ENCODE measurements at places on chromosomes 1 and 21.

DNA sequence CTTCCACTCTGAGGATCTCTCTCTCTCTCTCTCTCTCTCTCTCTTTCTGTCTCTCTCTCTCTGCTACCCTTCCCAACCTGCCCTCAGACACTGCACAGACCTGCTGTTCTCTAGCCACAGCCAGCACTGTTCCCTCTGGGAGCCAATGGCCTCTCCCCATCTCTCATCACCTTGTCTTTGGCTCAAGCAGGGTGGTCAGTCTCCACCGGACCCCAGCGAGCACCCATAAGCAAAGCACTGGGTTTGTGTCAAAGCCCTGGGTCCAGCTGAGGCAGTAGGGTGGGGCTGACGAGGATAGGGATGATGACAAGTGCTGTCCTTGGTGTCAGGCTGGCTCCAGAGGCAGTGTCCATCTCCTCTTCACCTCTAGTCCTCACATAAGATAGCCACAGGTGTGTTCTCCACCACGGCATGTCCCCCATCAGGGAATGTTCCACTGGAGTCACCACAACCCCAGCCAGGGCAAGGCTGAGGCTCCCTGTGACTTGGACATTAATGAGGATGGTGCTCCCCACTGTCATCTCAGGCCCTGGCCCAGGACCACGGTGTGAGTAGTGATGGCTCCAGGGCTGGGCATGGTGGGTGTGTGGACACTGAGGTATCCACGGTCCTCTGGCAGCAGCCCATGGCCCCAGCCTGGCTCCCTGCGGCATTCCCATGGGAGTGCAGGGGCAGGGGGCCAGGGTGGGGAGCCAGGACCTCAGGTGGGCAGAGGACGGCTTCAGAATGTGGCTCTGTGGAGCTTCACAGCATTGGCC, 8.4 kb upstream of the GOLT1A start:
- DNase-seq, result no peak

DNA sequence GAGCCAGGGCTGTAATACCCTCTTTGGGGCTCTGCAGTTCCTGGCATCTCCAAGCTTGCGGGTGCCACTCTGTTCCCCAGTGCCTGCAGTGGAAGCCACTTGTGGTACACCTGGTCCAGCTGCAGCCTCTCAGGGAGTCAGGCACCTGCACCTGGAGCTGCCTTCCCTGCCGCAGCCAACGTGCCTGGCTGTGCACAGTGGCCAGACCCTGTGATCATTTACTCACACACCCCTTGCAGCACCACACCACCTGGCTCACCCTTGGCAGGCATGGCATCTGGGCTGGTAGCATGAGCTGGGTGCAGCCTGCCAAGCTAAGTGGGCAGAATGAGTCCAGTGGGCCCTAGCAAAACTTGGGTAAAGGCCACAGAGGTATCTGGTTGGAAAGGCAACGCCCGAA, 51.1 kb upstream of the NTPCR start:
- DNase-seq, result peak; percentile 57

GRCh38 chr21:40563900-40564299, 283.1 kb downstream of the DSCAM start:
- DNase-seq, result peak; percentile 83

DNA sequence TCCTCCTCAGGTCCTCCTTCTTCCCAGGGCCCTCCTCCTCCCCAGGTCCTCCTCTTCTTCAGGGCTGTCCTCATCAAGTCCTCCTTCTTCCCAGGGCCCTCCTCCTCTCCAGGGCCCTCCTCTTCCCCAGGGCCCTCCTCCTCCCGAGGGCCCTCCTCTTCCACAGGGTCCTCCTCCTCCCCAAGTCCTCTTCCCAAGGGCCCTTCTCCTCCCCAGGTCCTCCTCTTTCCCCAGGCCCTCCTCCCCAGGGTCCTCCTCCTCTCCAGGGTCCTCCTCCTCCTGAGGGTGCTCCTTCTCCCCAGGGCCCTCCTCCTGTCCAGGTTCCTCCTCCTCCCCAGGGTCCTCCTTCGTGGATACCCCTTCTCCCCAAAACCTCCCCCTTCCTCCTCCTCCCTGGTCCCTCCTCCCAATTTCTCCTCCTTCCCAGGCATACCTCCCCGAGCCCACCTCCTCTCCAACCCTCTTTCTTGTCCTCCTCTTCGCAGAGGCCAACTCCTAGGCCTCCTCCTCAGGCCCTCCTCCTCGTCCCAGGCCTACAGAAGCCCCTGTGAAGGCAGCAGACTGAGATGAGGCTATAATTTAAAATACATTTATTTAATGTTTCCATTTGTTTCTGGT, 29.5 kb downstream of the WNT9A start:
- DNase-seq, result no peak

DNA sequence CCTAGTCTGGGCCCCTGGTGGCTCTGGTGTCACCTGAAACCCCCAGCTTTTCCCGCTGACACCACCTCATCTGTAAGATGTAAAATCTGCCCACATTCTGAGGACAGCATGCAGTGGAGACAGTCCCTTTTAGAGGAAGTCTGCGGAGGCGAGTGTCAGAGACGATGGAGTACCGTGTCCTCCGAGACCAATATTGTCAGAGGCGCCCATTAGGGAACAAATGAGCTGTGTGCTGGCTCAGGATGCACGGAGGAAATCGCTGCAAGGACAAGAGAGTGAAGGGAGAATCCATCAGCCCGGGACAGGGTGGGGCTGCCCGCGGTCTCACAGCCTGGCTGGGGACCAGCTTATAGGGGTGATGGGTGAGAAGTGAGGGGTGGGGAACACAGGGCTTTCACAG, 214.8 kb downstream of the MATN1 start:
- DNase-seq, result no peak

- DNase-seq, result peak; percentile 100
Observed at GRCh38 chr1:52404116-52404974, at the start of the genes ORC1 and PRPF38A. ORC1 (minus strand) TSS chr1:52404423; CDS start chr1:52402223, 2,200 bp downstream. PRPF38A (plus strand) TSS chr1:52404602; CDS start chr1:52404750, 148 bp downstream.

DNA sequence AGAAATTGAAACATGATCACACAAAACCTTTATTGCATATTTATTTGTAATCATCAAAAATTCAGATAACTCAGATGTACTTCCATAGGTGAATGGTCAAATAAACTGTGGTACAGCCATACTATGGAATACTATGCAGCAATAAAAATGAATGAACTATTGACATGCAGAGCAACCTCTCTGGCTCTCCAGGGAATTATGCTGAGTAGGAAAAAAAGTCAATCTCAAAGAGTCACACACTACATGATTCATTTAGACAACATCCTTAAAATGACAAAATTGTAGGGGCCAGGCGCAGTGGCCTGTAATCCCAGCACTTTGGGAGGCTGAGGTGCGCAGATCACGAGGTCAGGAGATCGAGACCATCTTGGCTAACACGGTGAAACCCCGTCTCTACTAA, 104.0 kb downstream of the TPR start:
- DNase-seq, result no peak

GRCh38 chr1:184244962-184245361, 141.9 kb upstream of the C1orf21 start:
- no peak for DNase-seq

DNA sequence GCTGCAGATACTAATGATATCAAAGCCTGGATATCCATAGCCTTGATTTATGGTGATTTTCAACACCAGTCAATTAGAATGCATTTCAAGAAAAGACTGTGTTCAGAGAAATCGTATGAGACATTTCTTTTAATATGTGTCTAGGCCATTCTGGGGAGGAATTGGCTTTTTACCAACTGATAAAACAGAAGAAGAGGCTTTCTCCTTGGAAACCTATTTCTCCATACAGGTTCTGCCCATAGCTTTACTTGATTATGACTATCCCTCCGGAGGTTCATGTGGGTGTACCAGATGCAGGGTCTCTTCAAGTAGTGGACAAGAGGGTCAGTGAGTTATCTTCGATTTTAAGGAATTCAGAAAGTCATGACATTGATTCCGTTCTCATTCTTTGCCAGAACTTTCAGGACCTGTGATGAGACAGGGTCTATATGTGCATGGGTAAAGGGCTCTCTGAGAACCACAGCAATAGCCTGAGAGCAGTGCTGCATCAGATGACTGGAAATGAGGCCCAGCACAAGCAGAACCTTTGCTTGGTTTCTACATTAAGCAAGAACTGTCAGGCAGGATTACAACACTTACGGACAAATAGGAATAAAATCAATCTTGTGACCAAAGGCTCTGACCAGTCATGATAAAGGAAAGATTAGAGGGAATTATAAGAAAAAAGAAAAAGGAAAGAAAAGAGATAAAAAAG, 263.7 kb upstream of the SGIP1 start:
- DNase-seq, result no peak

DNA sequence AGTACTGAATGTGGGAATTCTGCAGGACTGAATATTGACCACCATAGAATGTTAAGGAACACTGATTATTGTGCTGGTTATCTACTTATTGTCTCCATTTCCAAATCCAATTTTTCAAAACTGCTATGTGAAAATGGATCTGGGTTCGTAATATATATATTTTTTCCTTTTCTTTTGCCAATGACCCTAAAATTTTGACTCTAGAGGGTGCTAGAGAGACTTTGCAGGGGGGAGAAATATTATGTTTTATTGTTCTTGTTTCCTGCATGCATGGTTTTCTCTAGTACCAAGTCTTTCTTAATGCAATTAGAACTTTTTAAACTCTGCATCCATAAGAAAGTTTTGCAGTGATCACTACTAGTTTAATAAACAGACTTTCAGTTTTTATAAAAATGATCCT, 1256.9 kb downstream of the BRINP3 start:
- DNase-seq, result peak; percentile 4

GRCh38 chr21:42547001-42547905, 33.6 kb downstream of the SLC37A1 start:
- no peak for DNase-seq

GRCh38 chr1:79373481-79374125, 367.1 kb upstream of the ADGRL4 start:
- no peak for DNase-seq

DNA sequence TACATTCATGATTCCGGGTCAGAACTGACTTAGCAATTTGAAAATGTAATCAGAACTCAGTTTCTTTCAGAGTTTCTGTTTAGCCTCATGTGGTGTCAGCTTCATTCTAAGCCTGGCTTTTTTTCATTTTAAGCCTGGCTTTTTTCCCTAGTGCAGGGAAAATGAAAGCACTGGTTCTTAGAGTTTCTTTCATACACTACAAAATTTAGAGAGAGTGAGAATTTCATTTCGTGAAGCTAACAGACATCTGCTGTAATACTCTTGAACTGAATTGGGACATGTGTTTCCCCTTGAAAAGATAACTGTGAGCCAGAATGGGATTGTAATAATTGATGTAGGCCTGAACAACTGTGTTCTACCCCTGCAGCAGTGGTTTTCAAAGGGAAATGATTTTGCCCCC, 95.3 kb upstream of the KIAA0040 start:
- DNase-seq, result no peak

- no peak for DNase-seq
Observed at GRCh38 chr1:190949939-190950338, 472.3 kb upstream of the BRINP3 start.

- no peak for DNase-seq
Observed at GRCh38 chr1:49356594-49356993, 579.9 kb upstream of the BEND5 start.

- no peak for DNase-seq
Observed at GRCh38 chr1:205922314-205922713, 20.9 kb downstream of the SLC26A9 start.

- DNase-seq, result peak; percentile 45
Observed at GRCh38 chr1:86913399-86913895, 479 bp downstream of the SELENOF start.

- DNase-seq, result peak; percentile 47
Observed at GRCh38 chr1:212557739-212558692, 50.5 kb upstream of the ATF3 start.

GRCh38 chr1:221328371-221328770, 413.5 kb downstream of the DUSP10 start:
- DNase-seq, result no peak

DNA sequence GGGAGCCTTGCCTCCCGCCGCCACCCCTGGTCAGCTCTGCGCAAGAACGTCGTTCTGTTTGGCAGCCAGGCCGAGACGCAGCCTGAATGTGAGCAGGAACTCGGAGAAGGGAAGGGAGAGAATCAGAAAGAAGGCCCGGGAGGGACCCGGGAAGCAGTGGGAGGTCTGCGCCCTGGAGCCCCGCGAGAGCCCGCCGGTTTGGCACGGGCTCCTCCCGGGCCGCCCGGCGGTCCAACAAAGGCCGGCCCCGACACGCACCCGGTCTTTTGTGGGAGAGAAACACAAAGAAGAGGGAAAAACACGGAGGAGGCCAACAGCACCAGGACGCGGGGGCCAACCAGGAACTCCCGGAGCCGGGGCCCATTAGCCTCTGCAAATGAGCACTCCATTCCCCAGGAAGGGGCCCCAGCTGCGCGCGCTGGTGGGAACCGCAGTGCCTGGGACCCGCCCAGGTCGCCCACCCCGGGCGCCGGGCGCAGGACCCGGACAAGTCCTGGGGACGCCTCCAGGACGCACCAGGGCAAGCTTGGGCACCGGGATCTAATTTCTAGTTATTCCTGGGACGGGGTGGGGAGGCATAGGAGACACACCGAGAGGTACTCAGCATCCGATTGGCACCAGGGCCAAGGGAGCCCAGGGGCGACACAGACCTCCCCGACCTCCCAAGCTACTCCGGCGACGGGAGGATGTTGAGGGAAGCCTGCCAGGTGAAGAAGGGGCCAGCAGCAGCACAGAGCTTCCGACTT, 2.7 kb upstream of the OLIG2 start:
- DNase-seq, result no peak

DNA sequence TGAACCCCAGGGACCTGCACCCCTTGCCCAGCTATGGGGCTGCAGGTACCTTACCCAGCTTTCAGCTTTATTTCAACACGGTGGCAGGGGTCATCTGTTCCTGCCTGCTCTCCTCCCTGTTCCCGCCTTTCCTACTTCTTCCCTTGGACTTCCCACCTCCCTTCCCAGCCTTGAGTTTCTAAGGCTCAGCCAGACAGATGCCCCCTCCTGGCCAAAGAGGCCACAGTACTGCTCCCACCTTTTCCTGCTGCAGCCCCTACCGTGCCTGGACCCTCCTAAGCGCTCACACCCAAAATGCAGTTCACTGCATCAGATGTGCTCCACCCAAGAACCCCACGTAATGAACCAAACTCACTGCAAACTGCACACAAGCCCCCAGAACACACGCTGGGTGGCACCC, 7.7 kb downstream of the NOC2L start:
- no peak for DNase-seq

GRCh38 chr1:91779548-91780021, 106.4 kb downstream of the TGFBR3 start:
- no peak for DNase-seq

DNA sequence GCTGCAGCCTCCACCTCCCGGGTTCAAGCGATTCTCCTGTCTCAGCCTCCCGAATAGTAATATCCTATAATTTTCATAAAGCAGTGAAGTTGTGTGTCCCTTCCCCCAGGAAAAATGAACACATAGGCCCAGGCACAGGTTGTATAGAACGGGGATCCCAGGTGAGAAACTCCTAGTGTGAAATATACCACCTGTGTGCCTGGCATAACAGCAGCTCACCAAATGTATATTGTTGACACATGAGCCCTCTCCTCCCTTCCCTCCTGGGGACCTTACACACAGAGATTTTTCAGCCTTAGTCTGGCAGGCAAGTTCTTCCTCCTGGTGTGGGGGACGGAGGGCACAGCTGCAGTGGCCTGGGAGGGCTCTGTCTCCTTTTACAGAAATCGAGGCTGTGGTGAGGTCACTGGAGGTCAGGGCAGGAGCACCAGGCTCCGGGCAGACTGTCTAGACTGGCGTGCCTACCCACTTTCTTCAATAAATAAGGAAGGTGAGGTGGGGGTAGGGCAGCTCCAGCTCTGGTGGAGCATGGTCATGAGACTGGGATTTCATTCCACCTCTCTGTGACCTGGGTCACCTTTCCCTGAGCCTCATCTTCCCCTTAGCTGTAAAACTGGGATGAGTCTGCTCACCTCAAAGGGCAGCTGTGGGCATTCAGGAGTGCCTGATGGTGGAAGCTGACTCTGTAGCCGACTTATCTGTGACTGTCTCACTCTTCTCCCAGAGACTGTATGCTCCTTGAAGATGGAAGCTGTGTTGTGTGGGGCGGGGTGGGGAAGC, 14.3 kb downstream of the RCC1 start:
- DNase-seq, result no peak

- no peak for DNase-seq
Observed at GRCh38 chr1:96723936-96724335, 2.4 kb downstream of the PTBP2 start.
